ENCODE measurements at places on chromosomes 12 and 14.

DNA sequence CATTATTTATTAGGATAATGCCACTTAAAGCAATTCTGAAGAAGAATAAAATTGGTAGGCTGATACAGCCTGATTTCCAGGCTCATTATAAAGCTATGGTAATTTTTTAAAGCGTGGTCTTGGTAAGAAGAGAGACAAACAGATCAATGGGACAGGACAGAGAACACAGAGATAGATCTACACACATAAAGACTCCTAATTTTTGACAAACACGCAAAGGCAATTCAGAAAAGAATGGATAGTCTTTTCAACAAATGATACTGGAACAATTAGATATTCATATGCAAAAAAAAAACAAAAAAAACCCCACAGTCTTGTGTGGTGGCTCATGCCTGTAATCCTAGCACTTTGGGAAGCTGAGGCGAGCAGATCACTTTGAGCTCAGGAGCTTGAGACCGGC lies 25.9 kb upstream of the MEG3 start:
- DNase-seq, result no peak

- DNase-seq, result no peak
Measured at GRCh38 chr14:105864116-105864515, 337.7 kb downstream of the TMEM121 start.

DNA sequence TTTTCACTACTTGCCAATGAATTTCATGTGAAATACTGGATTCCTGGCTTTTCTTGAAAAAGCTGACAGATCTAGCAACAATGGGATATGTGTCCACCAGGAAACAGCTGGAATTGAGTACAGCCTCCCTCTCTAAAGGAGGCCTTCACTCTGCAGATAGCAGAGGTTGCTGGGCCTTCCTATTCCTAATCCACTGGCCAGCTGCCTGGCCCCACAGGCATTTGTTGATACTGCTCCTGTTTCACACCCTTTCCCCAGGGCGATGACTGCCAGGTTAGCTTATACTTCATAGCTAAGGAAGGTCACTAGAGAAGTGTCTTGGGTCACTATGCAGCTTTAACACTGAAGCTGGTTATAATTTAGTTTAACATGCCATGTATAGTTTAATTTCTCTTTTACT lies 87.5 kb upstream of the PDZRN4 start:
- DNase-seq, result no peak

GRCh38 chr14:99566009-99566389 lies 38.0 kb downstream of the CCDC85C start:
- DNase-seq, result no peak

GRCh38 chr12:91119089-91119488 lies 7.8 kb upstream of the LUM start:
- no peak for DNase-seq

DNA sequence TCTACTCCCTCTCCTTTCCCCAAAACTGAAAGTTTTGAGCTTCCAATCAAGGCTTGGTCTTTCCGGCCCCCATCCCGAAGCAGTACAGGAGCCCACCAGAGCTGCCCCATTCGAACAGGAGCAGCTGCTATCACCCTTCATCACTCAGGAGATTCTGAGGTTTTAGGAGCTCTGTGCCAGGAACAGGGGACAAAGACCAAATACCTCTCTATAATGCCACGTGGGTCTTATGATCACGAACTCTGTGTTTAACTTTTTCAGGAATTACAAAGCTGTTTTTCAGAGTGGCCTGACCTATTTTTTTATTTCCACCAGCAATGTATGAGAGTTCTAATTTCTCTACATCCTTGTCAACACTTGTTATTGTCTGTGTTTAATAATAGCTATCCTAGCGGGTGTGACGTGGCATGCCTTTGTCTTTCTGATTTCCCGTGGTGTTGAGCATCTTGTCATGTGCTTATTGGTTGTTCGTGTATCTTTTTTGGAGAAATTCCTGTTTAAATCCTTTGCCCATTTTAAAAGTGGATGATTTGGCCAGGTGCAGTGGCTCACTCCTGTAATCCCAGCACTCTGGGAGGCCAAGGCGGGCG lies 21.7 kb downstream of the COA8 start:
- no peak for DNase-seq

- DNase-seq, result no peak
Measured at GRCh38 chr12:31828071-31828470, 99.2 kb upstream of the AMN1 start.

- no peak for DNase-seq
Measured at GRCh38 chr14:63362389-63362819, 43.7 kb upstream of the GPHB5 start.

- DNase-seq, result peak; percentile 74
Measured at GRCh38 chr14:60311417-60311816, 62.4 kb downstream of the PPM1A start.

GRCh38 chr12:7130701-7131501 lies 730 bp downstream of the CLSTN3 start:
- DNase-seq, result peak; percentile 43

GRCh38 chr12:113019025-113019424 lies 37.5 kb upstream of the DTX1 start:
- no peak for DNase-seq

Data from fibroblast of upper back skin (primary cell).